ENCODE measurements at places on chromosomes 16 and 17. TPM values are rescaled to one million over a fixed set of nuclear protein-coding genes. Genes with fewer than 3 reads are reported as not detected.
A peak's percentile ranks its signal among the peaks of the same experiment; 100 is the strongest.

GRCh38 chr17:35679007-35679682 is 52.3 kb upstream of the RASL10B start:
- H3K4me1 ChIP-seq = no peaks in the 10 kb centered on the region
- H3K36me3 ChIP-seq = peaks cover 4% of the 10 kb centered on the region
- DNase-seq = no peak
- no peak overlapping the region for H3K27ac ChIP-seq

GRCh38 chr17:7072406-7072805 is 7.6 kb downstream of the CLEC10A start:
- H3K36me3 ChIP-seq = no peaks in the 10 kb centered on the region
- H3K4me1 ChIP-seq = peaks cover 14% of the 10 kb centered on the region
- DNase-seq = no peak
- peak overlapping the region; percentile 38 for H3K27ac ChIP-seq
- no peaks in the 10 kb centered on the region for H3K27me3 ChIP-seq

DNA sequence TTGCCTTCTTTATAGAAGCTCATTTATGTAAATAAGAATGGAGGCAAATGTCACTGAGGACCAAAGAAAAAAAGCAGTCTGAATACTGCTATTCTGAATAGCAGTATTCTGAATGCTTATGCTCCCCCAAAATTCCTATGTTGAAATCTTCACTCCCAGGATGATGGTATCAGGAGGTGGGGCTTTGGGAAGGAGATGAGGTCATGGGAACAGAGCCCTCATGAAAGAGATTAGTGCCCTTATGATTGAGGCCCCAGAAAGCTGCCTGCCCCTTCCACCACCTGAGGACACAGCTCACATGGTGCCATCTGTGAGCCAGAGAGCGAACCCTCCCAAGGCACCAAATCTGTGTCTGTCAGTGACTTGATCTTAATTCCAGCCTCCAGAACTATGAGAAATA is 28.8 kb downstream of the HEATR6 start:
- H3K27ac ChIP-seq = no peak overlapping the region
- DNase-seq = no peak
- H3K36me3 ChIP-seq = peaks cover 92% of the 10 kb centered on the region
- H3K4me1 ChIP-seq = no peaks in the 10 kb centered on the region

DNA sequence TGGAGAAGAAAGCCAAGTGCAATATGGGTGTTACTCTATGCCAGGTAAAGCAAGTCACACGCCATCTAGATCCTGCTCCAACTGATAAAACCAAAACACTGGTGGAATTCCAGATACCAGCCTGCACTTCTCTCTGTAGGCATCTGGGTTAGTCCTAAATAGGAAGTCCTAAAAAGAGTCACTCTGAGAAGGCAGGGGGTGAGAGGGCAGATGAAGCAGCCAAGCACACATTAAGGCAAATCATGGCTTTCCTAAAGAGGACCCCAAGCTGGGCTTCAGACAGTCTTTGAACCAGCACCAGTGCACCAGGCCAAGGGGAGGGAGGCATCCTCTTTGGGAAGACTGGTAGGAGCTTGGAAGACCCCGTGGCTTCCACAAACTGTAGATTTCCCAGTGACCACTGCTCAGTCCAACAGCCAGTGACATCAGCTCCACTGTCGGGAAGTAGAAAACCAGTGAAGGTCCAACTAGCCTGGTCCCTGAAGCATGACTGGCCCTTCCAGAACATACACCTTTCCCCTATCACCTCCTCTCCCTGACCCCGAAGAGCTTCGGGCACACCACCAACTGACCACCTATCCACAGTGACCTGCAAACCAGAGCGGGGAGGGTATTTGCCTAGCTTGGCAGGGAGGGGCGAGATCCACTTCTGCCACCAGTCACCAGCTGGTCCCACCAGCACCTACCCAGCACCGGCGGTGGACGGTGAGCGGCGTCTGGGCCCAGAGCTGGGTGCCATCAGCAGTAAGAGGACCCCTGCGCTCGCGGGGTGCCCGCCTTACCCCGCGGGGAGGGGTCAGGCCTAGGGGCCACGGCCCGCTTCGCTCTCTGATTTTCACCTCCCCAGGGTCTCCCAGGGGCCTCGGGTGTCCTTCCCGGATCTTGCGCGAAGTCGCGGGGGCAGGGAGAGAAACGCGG is 1.0 kb downstream of the LITAF start:
- peak overlapping the region; percentile 97 for H3K27ac ChIP-seq
- peak overlapping the region; percentile 91 for H3K4me3 ChIP-seq
- H3K4me1 ChIP-seq = peaks cover 55% of the 10 kb centered on the region
- H3K27me3 ChIP-seq = no peaks in the 10 kb centered on the region
- no peaks in the 10 kb centered on the region for H3K36me3 ChIP-seq

- H3K4me3 ChIP-seq = no peak overlapping the region
- no peaks in the 10 kb centered on the region for H3K27me3 ChIP-seq
- no peaks in the 10 kb centered on the region for H3K4me1 ChIP-seq
- DNase-seq = no peak
- no peak overlapping the region for H3K27ac ChIP-seq
Measured at GRCh38 chr16:79839466-79840341, 239.2 kb upstream of the MAF start.

Gene MAFG
- polyA plus RNA-seq = 29.8 TPM

Gene WFIKKN1
- 0.53 TPM for polyA plus RNA-seq
